NCI-H446 treated with DMSO at 0.1 percent for 48 hours (cell line): ENCODE measurements at places on chromosomes 1 and 21.

GRCh38 chr1:153498746-153499145 is 37.0 kb downstream of the S100A6 start:
- no peak for DNase-seq

DNA sequence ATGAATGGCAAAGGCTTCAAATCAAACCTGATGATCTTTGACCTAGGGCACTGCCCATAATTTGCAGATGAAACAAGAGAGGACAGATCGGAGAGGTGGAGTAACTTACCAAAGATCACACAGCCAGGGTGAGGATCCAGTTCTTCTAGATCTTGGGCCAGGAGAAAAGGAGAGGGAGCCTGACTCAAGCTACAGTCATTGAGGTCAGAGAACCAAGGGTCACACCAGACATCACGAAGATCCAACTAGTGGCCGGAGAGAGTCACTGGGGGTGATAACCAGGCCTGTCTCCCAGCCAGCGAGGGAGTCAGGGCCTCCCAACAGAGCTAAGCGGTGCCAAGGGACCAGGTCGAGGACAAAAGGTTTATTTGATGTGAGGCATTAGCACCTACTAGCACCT is 115.0 kb downstream of the RIPK4 start:
- DNase-seq = no peak

DNA sequence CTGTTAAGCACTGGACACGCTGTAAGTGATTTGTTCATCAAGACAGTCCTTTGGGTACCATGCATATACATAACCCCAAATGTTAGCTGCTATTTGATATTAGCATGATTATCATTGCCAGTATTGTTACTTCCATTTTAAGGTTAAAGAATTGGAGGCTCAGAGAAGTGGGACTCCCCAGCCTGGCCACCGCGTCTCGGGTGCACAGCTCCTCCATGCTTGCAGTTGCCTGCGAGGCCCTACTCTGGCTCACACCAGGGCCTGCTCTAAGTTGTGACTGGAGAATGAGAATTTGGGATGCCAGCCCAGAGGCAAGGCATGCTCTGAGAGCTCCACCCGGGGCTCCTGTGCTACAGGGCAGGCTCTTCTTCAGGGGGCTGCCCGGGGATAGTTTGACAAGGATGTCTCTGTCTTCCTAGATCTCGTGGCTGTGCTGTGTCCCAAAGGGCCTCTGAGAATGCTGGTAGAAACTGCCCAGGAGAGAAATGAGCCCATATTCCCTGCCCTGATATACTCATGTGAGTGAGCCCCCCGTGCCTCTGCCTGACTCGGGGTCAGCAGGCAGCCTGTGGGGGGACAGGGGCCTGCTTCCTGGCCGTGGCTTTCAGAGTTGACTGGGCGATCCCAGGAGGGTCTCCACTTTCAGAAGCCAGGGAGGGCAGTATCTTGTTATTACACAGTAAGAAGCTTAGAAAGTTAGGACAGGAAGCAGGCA is 19.4 kb downstream of the PSEN2 start:
- DNase-seq = no peak

- no peak for DNase-seq
Measured at GRCh38 chr1:65247419-65248359, 61.7 kb upstream of the DNAJC6 start.

GRCh38 chr1:237390823-237391222 is 348.8 kb downstream of the RYR2 start:
- no peak for DNase-seq

DNA sequence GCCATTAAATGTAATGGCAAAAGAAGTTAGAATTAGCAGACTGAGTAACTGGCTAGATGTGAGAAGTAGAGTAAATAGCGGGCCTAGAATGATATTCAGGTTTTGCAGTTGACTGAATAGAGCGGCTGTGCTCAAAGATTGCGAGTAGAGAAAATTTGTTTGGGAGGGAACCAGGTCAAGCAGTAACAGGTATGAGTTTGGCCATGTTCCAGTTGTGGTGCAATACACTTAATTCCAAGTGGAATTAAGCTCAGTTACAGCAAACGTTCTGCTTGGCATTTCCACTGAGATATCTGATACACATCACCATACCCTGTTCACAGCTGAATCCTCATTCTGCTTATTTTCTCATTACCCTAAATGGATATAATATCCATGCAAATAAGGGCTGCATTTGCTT is 1382.9 kb downstream of the MRPL39 start:
- no peak for DNase-seq

DNA sequence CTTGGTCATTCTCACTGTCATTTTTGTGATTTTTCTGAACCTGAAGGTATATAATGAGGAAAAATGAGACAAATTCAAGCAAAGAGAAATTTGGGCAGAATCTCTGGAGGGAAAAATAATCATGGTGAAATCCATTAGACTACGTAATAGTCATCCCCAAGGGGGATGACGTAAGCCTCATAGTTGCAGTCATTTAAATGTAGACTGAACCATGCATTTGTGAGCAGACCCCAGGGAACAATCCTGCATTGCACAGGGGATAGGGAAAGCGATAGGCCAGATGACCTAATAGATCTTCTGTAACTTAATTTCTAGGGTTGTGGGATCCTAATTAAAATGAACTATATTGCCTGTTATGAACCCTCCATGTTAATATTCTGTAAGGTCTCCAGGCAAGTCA is 167.4 kb upstream of the C1orf21 start:
- DNase-seq = no peak

DNA sequence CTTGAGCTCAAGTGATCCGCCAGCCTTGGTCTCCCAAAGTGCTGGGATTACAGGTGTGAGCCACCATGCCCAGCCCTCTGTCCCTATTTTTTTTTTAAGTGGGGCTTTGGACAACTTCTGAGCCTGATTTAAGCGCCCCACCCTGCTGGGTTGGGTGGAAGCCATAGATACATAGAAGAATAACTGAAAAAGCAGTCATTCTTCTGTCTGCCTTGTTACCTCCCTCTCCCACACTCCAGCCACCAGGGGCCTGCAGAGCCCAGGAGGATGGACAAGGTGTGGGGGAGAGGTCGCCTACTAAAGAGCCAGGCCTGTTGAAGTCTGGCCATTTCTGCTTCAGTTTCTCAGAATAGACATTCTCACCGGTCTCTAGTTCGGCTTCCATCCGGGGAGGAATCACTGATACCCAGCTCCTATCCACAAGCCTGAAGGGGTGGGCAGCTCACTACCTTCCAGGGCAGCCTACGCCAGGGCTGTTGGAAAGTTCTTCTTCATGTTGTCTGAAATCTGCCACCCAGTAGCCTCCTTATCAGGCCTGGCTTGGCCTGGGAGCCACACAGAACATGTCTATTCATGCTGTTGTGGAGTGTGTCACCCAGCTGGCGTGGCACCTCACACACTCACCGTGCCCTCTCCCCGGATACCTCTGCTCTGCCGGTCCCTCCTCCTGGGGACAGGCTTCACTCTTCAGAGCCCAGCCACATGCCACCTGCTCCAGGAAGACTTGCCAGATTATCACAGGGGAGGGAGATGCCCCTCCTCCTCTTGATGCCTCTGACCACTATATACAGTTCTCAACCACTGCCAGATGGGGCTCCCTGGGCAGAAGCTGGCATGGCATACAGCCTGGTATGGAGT is 27.7 kb downstream of the KNCN start:
- DNase-seq = peak; percentile 80

- DNase-seq = peak; percentile 33
Measured at GRCh38 chr1:72397786-72398185, 115.4 kb upstream of the NEGR1 start.

GRCh38 chr1:186978596-186979556 is 150.1 kb downstream of the PLA2G4A start:
- no peak for DNase-seq

DNA sequence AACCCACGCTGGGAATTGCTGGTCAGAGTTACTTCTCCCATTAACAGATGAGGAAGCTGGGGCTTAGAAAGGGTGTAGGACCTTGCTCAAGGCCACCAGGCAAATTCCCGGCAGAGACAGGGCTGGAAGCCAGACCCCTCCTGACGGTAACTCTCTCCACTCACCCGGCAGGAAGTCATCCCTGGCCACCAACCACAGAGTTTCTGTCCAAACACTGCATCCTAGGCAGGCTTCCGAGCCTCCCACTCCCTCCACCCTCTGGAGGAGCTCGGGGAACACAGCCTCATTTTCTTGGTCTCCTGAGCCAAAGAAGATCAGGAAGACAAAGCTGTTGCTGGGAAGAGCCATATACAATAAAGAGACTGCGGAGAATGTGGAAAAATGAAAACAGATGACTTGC is 25.0 kb upstream of the ZNF436 start:
- DNase-seq = no peak

DNA sequence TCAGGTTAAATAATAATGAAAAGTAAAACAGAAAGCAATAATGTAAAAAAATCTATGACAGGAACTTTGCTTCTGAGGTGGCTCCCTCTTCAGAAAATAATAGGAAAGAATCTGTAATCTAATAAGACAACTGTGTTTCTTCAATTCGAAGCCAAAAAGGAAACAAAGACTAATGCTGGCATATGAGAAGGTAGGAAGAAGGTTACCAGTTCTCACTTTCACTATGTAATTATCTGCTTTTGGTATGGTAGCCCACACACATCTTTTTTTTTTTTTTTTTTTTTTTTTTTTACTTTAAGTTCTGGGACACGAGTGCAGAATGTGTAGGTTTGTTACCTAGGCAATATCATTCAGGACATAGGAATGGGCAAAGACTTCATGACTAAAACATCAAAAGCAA is 47.1 kb downstream of the COP1 start:
- no peak for DNase-seq

- no peak for DNase-seq
Measured at GRCh38 chr1:184507165-184507564, 120.3 kb downstream of the C1orf21 start.

DNA sequence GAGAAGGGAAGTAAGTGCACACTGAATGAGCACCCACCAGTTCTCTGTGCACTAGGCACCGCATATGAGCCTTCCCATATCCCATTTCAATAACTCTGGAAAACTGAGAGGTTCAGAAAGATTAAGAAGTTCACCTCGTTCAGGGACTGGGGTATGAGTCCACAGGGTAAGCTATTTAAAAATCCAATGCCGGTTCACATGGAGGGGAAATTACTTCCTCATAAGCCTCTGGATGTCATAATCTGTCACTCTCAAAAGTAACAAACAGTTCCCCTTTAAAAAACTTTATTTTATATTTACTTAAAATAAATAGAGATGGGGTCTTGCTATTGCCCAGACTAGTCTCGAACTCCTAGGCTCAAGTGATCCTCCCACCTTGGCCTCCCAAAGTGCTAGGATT is 1.9 kb downstream of the OR2B11 start:
- no peak for DNase-seq

GRCh38 chr1:157496121-157496526 is 56.2 kb downstream of the FCRL5 start:
- DNase-seq = no peak

DNA sequence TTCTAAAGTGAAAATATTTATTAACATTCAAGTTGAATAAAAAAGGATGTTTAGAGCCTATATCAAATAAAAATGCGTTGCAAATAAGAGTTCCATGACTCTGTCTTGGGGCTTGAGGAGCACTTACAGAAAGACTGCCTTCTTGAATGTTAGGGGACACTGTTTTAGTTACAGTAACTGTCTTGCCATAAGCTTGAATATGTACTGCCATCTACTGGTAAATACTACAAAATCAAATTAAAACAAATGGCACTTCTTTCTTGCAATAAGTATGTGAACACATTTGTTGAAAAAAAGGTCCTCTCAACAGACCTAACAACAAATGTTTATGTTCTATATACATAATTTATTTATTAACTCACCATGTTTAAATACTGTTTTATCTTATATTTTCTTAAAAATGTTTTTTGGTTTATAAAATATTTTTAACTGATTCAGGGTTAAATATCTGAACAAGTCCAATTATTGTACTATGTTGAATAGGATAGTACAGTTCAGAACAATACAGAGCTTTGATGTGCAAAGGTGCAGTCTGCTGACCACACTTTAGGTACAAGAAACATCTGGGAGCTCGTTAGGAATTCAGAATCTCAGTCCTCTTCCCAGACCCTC is 199.5 kb downstream of the LRRIQ3 start:
- DNase-seq = peak; percentile 82
